ENCODE measurements at places on chromosomes 1 and 21.

- no peak for DNase-seq
Measured at GRCh38 chr1:10528066-10529014, 53.6 kb downstream of the PEX14 start.

DNA sequence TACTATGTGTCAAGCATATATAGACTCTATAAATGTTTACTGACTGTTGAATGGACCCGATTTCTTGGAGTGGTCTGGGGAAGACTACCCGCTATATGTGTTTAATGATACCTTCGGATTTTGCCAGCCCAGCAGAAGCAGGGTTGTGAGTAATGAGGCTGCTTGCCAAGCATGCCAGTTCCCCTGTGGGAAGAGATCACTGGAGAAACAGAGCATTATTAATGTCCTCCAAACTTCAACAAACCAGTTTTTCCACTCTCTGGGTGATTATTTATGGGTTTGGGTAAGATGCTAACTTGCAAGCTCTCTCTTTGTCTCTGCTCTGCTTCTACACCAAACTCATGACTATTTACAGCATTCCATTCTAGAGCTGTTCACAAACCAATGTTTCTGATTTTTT lies 25.1 kb upstream of the PHGDH start:
- no peak for DNase-seq

DNA sequence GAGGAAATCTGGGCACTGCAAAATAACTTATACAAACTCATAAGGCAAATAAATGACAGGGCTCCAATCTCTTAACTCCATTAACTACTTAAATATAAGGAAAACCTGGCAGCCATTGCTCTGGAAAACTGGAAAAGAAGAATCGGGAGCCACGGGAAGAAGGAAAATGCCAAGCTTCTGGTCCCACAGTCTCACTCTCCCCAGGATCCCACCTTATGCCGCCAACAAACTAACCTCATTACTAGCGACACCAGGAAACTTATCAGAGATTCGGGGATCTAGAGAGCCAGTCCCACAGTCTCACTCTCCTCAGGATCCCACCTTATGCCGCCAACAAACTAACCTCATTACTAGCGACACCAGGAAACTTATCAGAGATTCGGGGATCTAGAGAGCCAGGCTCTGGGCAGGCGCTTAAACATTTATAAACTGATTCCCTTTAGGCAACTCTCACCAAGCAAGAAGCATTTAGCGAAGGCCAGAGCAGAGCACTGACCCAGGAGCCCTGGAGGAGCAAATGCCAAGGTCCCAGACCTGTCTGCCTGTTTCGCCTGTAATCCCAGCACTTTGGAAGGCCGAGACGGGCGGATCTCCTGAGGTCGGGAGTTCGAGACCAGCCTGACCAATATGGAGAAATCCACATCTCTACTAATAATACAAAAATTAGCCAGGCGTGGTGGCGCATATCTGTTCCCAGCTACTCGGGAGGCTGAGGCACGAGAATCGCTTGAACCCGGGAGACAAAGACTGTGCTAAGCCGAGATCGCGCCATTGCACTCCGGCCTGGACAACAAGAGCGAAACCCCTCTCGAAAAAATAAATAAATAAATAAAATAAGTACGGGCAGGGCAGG lies 720 bp downstream of the PSMB2 start:
- DNase-seq = no peak

GRCh38 chr1:30446508-30446907 lies 276.9 kb downstream of the MATN1 start:
- no peak for DNase-seq

GRCh38 chr1:25794325-25794724 lies 5.7 kb upstream of the SELENON start:
- DNase-seq = no peak

- DNase-seq = no peak
Measured at GRCh38 chr1:180230791-180231505, 884 bp downstream of the LHX4 start.

DNA sequence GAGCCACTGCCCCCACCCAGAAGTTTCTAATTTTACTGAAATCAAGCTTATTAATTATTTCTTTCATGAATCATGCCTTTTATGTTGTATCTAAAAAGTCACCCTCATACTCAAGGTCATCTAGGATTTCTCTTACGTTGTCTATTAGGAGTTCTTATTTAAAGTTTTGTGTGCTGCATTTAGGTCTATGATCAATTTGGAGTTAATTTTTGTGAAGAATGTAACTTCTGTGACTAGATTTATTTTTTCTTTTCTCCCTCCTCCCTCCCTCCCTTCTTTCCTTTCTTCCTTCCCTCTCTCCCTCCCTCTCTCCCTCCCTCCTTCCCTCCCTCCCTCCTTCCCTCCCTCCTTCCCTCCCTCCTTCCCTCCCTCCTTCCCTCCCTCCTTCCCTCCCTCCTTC lies 317.6 kb downstream of the PLA2G4A start:
- DNase-seq = no peak

- DNase-seq = no peak
Measured at GRCh38 chr21:26936641-26937040, 30.2 kb downstream of the ADAMTS5 start.

DNA sequence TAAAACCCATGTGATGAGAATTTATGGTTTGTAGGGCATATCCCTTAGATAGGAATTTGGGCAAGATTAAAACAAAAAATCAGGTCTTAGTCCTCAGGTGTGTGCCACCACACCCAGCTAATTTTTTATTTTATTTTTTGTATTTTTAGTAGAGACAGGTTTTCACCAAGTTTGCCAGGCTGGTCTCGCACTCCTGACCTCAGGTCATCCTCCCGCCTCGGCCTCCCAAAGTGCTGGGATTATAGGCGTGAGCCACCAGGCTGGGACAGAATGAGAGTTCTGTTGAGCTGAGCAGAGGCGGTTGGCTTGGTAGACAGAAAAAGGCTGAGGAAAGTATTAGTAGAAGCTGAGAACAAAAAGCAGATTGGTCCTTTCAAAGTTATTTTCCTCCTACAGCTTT lies 43.8 kb upstream of the EDARADD start:
- DNase-seq = no peak

DNA sequence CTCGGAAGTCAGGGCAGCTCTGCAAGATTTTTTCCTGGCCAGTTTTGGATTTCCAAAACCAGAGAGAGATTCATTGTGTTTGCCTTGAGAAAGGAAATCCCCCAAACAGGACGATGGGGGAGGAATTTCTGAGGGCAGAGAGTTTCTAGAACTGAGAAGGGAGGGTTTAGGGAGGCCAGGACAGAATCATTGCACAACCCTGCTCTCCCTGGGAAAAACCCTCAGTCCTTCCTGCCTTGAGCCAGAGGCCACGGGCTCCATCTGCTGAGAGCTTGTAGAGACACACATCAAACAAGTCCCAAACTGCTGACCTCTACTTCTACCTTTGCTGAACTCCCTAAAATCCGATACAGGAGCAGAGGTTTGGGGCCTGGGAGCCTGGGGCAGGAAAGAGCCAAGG lies 99.7 kb downstream of the NMNAT2 start:
- no peak for DNase-seq

GRCh38 chr21:28746166-28746565 lies 246.5 kb downstream of the LTN1 start:
- DNase-seq = no peak

GRCh38 chr1:222283147-222283768 lies 264.6 kb downstream of the HHIPL2 start:
- no peak for DNase-seq

GRCh38 chr1:46113948-46114347 lies 18.5 kb downstream of the PIK3R3 start:
- DNase-seq = no peak

DNA sequence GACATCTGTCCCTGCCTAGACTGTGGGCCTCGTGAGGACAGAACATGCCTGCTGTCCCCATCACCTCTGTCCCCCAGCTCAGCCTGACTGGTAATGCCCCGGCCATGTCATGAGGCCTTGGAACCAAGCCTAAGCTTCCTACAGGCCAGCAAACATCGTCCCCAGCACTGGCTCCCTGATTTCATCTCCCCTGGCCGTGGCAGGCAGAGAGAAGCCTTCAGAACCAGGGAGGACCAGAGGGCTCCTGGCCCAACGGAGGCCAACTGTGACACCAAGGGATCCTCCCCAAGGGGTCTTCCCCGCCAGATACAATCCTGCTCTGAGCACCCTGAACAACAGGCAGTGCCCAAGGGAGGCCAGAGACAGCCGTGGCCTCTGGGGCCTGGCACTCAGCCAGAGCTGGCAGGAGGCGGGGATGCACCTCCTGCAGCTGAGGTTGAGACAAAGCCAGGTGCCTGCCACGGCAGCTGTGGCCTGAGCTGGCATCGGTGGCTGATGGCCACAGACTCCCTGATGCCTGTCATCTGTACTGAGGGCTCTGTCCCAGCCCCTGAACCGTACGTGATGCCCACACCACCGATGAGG lies 9.9 kb upstream of the NPHP4 start:
- no peak for DNase-seq

GRCh38 chr1:6148497-6149241 lies 31.5 kb downstream of the CHD5 start:
- DNase-seq = peak; percentile 56

- no peak for DNase-seq
Measured at GRCh38 chr1:86714159-86714558, 9.8 kb downstream of the SH3GLB1 start.

GRCh38 chr21:33943293-33943692 lies 27.7 kb upstream of the ATP5PO start:
- DNase-seq = no peak

DNA sequence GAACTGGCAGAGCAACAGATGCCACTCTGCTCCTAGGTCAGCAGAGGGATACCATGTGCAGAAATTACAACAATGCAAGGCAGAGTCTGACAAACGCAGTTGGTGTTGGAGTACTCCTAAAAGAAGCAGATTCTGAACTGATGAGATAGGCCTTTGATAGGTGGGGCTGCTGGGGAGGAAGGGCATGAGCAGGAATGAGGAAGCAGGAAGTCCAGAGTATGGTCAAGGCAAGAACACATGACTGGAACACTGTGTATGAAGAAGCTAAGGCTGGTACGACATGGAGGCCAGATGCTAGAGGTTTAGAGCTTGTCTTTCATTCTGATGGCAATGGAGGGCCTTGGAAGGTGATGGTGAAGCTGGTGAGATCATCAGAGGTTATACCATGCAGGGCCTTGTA lies 11.5 kb upstream of the THRAP3 start:
- no peak for DNase-seq

DNA sequence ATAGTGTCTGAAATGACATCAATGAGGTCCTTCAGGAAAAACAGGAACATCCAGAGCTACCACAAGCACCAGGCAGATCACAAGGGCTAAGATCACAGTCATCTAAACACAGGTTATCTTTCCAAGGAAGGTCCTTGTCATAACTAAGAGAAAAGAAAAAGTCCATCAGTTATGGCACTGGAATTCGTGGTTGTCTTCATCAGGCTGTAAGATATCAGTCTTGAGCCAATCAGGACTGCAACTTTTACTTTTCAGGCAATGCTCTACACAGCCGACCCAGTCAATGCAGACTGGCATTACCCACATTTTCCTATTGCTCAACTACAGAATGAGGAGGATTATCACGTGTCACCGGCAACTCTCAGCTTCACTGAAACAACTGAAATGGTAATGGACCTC lies 26.4 kb downstream of the SORT1 start:
- no peak for DNase-seq

GRCh38 chr1:218659911-218660677 lies 315.0 kb downstream of the TGFB2 start:
- DNase-seq = no peak

DNA sequence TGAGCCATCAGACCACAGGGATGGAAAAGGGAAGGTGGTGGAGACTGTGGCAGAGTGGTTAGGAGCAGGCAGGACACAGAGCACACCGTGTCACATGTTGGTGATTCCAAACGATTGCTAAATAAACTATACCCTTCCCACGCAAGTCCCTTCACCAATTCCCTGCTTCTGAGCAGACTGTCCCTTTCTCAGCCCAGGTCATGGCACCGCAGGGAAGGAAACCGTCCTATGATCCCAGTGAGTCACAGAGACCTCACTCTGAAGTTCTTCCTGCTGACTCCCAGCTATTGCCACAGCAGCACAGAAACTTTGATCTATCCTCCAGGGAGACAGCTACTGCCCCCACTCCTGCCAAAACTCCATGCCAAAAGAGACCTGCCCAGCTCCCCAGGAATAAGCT lies 19.2 kb downstream of the RIMS3 start:
- DNase-seq = no peak

GRCh38 chr1:225677350-225678124 lies 24.6 kb upstream of the ENAH start:
- DNase-seq = no peak

GRCh38 chr1:52296345-52296744 lies 69.7 kb downstream of the CC2D1B start:
- no peak for DNase-seq
